ENCODE measurements at places on chromosomes 13 and 19.

DNA sequence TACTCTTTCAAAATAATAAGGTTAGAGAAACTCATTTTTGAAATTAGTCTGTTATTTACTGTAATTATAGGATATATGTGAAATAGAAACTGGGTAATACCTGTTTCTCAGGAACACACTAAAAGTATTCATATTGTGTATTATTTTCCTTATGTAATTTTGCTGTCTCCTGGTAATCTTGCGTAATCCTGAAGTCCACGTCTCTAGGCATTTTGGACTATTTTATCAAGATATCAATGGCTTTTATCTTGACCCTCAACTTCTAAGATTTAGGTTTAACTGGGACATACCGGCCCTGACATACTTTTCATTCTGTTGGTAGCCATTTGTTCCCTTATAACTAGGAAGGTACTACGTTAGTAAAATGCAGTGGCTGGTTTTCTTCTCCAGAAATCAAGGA, 80.3 kb downstream of the PAN3 start:
- no peak for DNase-seq

DNA sequence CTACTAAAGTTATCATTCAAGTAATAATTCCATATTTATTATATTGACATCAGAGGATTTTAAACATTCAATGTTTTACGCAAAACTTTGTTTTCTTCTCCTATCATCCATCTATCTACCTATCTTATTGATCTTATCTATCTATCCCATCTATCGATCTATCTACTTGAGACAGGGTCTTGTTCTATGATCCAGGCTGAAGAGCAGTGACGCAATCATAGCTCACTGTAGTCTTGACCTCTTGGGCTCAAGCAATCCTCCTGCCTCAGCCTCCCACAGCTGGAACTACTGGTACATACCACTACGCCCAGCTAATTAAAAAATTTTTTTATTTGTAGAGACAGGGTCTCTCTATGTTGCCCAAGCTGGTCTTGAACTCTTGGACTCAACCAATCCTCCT, 27.4 kb downstream of the ZC3H13 start:
- DNase-seq, result no peak

- no peak for DNase-seq
These were observed 19.1 kb downstream of the PGLS start for GRCh38 chr19:17530586-17530985.

GRCh38 chr13:67048084-67048820, 181.9 kb downstream of the PCDH9 start:
- no peak for DNase-seq

DNA sequence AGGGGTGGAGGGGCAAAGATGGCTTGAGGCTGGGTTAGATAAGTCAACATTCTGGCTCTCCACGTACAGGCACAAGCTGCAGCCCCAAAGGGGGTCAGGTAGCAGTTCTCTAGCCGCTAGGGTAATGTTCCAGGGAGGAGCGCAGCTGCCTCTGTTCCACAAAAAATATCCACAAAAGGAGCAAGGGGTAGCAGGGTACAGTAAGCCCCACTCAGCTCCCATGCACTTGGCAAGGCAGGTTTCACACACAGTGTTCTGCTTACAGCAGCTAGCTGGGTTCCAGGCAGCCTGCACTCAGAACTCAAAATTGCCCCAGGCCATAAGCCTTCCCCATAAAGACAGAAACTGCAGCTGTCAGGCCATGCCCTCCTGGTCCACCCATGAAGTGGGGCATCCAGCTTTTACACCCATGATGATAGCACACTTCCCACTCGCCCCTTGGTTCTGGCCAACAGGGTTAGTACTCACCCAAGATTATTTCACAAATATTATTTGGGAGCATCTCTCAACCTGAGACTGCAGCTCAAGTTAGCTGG, 130.0 kb downstream of the CYSLTR2 start:
- no peak for DNase-seq

DNA sequence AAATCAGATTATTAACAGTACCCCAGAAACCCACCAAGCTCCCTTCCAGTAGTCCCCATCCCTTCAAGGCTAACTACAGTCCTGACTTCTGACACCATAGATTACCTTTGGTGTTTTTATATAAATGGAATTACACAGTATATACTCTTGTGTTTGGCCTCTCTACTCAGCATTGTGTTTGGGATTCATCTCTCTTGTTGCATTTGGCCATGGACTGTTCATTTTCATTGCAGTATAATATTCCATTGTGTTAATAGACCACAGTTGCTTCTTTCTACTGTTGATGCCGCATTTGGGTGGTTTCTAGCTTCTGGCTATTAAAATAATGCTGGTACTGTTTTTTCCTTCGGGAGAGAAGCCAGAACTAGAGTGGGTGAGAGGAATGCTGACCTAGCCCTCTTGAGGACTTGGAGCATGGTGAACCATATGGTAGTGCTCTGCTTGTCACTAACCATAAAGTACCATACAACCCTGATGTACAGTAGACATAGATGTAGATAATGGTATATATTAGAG, 18.9 kb upstream of the GARRE1 start:
- no peak for DNase-seq
